ENCODE measurements at places on chromosomes 7 and 10. TPM values are rescaled to one million over a fixed set of nuclear protein-coding genes. Genes with fewer than 3 reads are reported as not detected.

DNA sequence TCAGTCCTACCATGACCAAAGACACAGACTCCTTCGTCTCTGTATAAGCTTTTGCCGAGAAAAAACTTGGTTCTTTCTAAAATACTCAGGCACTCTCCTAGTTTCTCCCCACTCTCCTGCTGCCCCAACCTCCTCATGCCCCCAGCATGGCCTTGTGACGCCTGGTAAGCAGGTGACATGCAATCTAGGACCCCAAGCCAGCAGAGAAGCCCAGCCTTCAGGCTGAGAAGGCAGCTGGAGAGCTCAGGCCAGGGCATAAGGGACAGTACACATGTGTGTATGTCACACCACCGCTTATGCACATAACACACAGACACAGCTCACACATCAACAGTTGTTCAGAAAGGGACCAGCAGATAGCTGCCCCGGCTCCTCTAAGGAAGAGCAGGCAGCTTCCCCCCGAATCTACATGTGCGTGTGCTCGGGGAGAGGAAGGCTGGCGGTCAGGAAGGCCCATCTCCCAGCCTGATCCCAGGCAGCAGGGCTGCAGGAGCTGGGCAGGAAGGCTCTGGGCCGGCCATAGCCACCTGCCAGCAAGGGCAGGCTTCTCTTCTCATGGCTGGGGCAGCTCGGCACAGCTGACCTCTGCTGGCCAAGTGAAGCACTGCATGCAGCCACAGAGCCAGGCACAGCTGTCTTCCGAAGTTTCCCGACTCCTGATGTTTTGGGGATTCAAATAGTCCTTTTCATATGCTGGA, 8.5 kb downstream of the DDX56 start:
- peak; percentile 70 for DNase-seq
- peaks cover 41% of the 10 kb centered on the region for H3K36me3 ChIP-seq
- H3K27me3 ChIP-seq, result no peaks in the 10 kb centered on the region
- H3K4me1 ChIP-seq, result no peaks in the 10 kb centered on the region
- no peak overlapping the region for H3K4me3 ChIP-seq
- H3K27ac ChIP-seq, result no peak overlapping the region

DNA sequence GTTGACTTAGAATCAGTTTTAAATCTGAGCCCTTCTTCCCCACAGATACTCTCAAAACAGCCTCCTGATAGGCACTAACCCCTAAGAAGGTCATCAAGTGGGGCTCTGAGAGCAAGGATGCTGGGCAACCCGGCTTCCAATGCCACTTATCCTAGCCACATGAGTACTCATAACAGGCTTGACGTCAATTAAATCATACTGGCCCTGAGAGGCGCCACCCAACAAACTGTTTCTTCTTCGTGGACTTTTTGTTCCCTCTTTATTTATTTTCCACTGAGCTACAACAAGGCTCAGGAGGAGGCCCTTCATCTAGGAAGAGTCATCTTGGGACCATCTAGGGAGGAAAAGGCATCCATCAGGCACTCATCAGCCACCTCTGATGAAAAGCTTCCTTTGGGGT, 255.9 kb downstream of the KCNMA1 start:
- H3K27me3 ChIP-seq, result no peaks in the 10 kb centered on the region
- no peak overlapping the region for H3K27ac ChIP-seq
- peaks cover 22% of the 10 kb centered on the region for H3K4me1 ChIP-seq
- no peak overlapping the region for H3K4me3 ChIP-seq
- H3K36me3 ChIP-seq, result no peaks in the 10 kb centered on the region
- DNase-seq, result no peak

DNA sequence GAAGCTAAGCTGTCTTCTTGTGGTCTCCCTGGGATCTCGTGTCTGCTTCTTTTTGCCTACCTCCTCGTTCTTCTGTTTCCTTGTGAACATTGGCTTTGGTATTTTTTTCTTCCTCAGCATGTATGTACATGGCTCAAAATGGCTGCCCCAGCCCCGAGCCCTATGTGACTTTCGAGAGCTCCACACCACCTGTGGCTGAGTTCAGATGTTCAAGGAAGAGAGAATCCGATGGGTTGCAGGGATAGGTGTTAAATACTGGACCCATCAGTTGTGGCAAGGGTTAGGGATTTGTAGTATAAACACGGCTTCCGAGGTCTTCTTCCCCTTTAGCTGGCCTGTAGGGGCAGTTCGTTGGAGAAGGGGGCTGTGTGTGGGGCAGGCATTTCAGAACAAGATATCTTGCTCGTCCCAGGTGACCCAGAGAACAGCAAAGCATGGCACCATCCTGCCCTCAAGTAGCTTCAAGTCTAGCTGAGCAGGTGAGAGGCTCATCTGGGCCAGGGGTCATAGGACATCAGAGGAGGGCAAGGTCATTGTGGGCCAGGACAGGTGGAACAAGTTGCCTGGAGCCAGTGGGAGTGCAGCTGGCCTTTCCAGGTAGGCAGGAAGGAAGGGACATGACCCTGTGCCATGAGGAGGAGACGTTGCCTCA, 57.2 kb upstream of the COMTD1 start:
- no peak overlapping the region for H3K4me3 ChIP-seq
- no peak overlapping the region for H3K27ac ChIP-seq
- peaks cover 3% of the 10 kb centered on the region for H3K27me3 ChIP-seq
- peaks cover 10% of the 10 kb centered on the region for H3K4me1 ChIP-seq
- no peak for DNase-seq

DNA sequence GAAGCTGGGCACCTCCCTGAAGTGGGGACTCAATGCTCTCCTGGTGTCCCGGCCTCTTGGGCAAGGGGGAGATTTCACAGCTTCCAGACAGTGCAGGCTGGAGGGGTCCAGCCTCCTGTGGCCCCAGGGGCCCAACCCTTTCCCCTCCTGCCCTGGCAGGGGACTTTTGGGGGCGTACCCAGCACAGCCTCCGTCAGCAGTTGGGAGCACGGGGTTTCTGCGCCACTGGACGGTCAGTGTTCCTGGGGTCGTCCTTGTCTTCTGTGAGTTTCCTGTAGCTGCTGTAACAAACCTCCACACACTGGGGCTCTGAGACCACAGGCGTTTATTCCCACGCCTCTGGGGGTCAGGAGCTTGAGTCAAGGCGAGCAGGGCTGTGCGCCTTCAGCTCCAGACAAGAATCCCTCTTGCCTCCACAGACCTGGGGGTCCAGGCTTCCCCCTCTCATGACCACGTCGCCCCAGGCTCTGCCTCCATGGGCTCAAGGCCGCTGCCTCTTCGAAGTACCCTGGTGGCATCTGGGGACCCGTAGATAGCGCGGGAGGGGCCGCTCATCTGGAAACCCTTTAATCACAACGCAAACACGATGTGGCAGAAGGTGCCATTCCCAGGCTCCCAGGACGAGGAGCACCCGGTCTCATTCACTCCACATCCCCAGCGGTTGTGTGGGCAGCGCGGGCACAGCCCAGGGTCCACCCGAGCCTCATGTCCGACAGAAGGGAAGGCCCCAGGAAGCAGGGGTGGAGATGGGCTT, 14.0 kb downstream of the PWWP2B start:
- no peaks in the 10 kb centered on the region for H3K27me3 ChIP-seq
- DNase-seq, result no peak
- H3K4me1 ChIP-seq, result peaks cover 58% of the 10 kb centered on the region
- H3K4me3 ChIP-seq, result no peak overlapping the region

GRCh38 chr10:67239864-67240497, 314.1 kb downstream of the LRRTM3 start:
- H3K4me1 ChIP-seq, result no peaks in the 10 kb centered on the region
- H3K4me3 ChIP-seq, result no peak overlapping the region
- DNase-seq, result no peak
- H3K27ac ChIP-seq, result no peak overlapping the region

DNA sequence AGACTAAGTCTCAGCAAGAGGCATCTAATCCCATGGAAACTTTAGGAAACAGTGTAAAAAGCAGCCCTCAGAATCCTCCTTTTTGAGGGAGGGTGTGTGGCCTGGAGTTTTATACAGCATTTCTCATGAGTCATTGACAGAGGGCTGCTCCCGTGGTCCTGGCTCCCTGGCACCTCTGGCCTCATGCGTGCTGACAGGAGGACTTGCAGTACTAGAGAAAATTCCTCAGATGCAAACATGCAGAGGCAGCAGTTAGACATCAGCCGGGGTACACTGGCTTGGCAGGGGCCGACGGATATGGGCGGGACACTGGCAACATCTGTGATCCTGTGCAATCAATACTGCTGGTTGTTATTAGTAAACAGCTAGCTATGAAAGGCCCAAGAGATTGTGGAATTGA, 925.1 kb upstream of the CELF2 start:
- no peak overlapping the region for H3K4me3 ChIP-seq
- no peak for DNase-seq
- H3K27ac ChIP-seq, result peak overlapping the region; percentile 81
- H3K4me1 ChIP-seq, result peaks cover 18% of the 10 kb centered on the region
- no peaks in the 10 kb centered on the region for H3K36me3 ChIP-seq

DNA sequence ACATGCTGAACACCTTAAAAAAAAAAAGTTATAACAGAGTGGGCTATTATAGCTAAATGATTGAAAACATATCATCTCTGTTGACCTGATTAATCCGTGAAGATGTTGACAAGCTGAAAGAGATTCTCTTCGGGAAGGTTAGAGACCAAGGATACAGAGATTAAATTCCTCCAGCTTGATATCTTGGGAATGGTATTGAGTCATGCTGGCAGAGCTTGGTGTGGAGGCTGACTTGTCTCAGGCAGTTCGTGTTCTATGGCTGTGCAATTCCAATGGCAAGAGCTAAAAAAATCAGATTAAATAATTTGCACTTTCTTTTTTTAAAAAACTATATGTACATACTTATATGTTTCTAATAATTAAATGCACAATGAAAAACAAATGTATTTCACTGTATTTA, 24.9 kb upstream of the CACNA2D1 start:
- no peak overlapping the region for H3K4me3 ChIP-seq
- no peak for DNase-seq
- H3K36me3 ChIP-seq, result peaks cover 5% of the 10 kb centered on the region
- H3K27ac ChIP-seq, result no peak overlapping the region
- no peaks in the 10 kb centered on the region for H3K27me3 ChIP-seq

DNA sequence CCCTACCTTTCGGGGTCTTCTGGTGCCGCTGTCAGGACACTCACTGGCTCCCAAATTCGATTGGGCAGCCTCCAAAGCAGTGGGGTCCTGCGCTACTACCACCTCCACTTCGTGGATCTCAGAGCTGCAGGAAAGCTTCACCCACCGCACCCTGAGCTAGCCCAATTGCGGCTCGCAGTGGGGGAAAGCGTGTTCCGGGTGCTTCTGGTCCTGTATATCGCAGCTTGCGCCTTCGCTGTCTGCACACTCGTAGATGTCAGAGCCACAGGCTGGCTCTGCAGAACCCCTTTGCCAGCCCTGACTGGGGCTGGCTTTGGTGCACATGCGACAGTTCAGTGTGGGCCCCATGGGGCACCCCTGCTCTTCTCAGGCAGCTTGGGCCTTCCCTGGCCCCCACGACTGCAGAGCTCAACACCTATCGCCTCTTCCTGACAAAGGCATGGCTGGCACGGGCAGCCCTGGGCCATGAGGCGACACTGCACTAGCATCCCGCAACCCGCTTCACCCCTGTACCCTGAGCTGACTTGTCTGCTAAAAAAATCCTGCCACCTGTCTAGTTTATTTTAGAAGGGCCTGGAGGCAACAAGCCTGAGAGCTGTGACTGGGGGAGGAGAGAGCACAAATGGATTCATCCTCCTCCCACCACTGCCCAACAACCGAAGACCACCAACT, 78.7 kb upstream of the ABI1 start:
- H3K4me1 ChIP-seq, result no peaks in the 10 kb centered on the region
- H3K4me3 ChIP-seq, result no peak overlapping the region
- no peak for DNase-seq
- H3K27me3 ChIP-seq, result peaks cover 6% of the 10 kb centered on the region

DNA sequence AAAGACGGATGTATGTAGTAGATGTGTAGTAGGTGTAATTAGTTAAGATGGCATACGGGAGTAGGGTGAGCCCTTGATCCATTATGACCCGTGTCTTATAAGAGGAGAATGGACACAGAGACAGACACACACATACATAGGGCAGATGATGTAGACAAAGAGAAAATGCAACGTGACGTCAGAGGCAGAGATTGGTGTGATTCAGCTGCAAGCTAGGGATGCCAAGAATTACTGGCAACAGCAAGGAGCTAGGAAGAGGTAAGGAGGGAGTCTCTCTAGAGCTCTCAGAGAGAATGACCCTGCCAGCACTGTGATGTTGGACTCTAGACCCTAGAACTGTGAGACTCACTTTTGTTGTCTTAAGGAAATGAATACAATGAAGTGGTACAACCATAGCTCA, 247.0 kb upstream of the HABP2 start:
- no peak overlapping the region for H3K4me3 ChIP-seq
- no peak overlapping the region for H3K27ac ChIP-seq
- H3K4me1 ChIP-seq, result peaks cover 7% of the 10 kb centered on the region
- no peaks in the 10 kb centered on the region for H3K36me3 ChIP-seq

DNA sequence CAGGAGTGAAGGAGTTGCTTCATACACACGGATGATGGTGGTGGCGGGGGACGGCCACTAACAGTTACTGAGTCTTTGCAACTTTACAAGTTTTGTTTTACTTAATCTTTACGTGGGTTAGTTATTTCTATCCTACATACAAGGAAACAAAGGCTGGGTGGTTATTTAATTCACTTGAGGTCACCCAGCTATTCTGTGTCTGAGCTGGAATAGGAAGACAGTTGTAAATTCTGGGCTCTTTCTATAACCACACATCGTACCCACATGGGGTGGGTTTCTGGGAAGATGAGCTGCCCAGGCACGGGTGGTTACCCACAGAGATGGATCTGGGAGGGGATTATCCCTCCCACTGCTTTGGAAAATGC, 137.9 kb downstream of the ANLN start:
- no peak overlapping the region for H3K4me3 ChIP-seq
- no peaks in the 10 kb centered on the region for H3K27me3 ChIP-seq
- H3K36me3 ChIP-seq, result no peaks in the 10 kb centered on the region
- H3K27ac ChIP-seq, result no peak overlapping the region

- peaks cover 27% of the 10 kb centered on the region for H3K4me1 ChIP-seq
- H3K4me3 ChIP-seq, result no peak overlapping the region
- no peak for DNase-seq
Observed at GRCh38 chr10:4109469-4109868, 324.5 kb upstream of the KLF6 start.

- DNase-seq, result peak; percentile 77
- H3K4me3 ChIP-seq, result no peak overlapping the region
- no peaks in the 10 kb centered on the region for H3K4me1 ChIP-seq
- H3K27me3 ChIP-seq, result peaks cover 2% of the 10 kb centered on the region
Observed at GRCh38 chr7:157548691-157549303, 212.0 kb downstream of the DNAJB6 start.

DNA sequence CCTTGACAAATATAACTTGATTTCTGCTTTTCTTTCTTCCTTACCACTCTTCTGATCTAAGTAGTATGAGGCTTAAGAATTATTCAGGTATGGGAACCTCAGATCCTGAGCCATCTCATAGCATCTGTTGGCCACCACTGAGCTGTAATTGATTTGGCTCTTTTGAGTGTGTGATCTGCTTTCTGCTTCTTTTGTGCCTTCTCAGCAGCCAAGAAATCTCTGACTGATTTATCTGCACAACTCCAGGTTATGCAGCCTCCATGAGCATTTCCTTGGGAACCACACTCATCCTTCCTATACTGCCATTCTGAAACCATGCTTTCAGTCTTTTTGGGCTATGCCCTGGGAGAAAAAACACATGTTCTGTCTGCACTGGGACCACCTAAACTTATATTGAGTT, 178.0 kb upstream of the FAM3C start:
- H3K27me3 ChIP-seq, result no peaks in the 10 kb centered on the region
- no peaks in the 10 kb centered on the region for H3K36me3 ChIP-seq
- H3K27ac ChIP-seq, result no peak overlapping the region
- no peak for DNase-seq

The C10orf95 gene
- not detected for total RNA-seq

The NEURL1 gene
- total RNA-seq, result not detected

The LSM8 gene
- total RNA-seq, result 26.4 TPM

The BAG3 gene
- 62.0 TPM for total RNA-seq

The C7orf33 gene
- not detected for total RNA-seq

The OPN4 gene
- total RNA-seq, result not detected

The MGAM2 gene
- total RNA-seq, result not detected

Data from chondrocyte (in vitro differentiated cells).